ENCODE measurements at places on chromosomes 2 and 18. TPM values are rescaled to one million over a fixed set of nuclear protein-coding genes. Genes with fewer than 3 reads are reported as not detected.
A peak's percentile ranks its signal among the peaks of the same experiment; 100 is the strongest.

DNA sequence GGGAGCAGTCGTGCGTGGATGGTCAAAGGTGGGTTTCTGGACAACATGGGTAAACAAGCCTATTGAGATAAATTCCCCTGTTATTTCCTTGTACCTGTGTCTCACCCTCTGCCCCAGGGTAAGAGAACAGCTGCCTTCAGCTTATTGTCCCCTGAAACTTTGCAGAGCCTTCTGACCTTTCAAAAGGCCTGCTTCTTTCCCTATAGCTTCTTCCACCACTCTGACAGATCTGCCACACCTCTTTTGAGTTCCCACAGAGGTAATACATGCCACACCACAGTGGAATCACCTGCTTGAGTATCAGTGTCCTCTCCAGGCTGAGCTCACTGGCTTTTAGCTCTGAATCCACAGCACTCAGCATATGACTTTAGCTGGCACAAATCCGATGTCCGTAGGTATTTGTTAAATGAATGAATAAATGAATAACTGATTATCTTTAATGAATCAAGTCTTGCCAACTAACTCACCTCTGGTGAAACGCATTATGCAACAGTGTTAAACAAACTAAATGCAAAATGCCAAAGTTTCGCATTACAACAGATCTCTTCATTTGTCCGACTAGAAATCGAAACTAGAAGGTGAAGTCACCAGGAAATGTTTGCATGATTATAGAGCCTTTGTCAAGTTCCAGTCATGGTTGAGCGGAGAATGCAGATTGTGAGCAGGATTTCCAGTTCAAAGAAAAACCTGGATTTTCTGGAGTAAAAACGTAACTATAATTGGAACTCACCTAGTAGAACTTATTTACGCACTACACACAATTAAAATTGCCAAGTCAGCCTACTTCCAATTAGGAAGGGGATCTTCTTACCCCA is 16.4 kb downstream of the DYNAP start:
- peak; percentile 27 for DNase-seq

- peak; percentile 67 for DNase-seq
These were observed 24.0 kb upstream of the TMEM37 start for GRCh38 chr2:119407430-119408220.

SOX11 gene
- polyA plus RNA-seq = not detected

DNA sequence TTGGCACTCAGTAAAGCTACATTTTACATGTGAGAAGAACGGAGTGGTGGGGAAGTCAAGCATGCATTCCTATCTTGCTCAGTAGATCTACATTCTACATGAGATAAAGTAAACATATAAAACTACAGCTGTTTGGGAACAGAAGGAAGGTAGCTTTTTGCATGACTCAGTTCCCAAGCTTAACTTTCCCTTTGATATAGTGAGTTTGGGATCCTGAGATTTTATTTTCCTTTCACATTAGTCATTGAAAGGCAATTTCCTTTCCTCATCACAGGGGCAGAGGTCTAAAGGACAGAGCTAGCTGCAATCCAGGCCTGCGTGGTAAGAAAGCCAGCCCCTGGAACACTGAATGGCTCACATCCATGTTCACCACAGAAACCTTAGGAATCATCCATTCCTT is 257.2 kb downstream of the SRBD1 start:
- DNase-seq = peak; percentile 97

ABCB6 gene
- 35.1 TPM for polyA plus RNA-seq

FOXI3 gene
- polyA plus RNA-seq = not detected

DNA sequence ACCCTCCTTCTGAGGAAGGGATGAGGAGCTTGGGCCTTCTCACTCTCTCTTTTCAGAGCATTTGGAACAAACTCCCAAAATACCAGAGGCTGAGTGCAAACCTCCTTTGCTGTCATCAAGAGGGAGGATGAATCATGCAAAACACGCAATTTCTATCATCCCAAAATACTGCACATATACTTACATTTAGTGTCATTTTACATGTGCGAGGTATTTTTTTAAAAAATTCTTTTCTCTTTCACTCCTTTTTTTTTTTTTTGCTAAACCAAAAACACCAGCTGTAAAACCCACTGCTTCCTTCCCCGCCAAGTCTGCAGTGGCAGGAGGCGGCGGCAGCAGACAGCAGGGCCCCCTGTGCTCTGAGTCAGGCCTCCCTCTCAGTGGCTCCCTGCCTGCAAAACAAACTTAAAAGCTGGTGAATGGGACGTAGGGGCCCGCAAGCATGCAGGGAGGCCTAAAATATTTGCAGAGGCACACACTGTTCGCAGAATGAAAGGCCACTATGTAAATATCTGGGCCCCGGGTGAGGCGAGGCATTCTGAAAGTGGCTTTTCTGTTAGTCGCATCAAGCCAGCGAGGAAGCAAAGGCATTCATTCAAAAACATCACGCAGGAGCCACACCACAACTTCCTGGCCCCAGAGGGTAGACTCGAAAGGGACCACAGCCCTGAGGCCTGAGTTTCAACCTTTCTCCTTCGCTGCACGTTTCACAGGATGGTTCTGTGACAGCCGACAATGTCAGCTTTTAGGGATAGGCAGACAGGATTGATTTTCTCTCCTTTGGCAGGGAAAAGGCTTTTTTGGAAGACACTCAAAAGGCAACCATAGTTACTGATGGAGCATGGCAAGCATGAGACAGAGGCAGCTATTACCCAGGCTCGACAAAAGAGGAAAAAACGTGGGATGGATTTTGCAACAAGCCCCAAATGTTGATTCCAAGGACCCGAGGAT is 73.4 kb downstream of the ACTR2 start:
- no peak for DNase-seq

GRCh38 chr2:133194362-133194655 is 374.0 kb downstream of the NCKAP5 start:
- no peak for DNase-seq

SERPINB2 gene
- 2.5 TPM for polyA plus RNA-seq

HNMT gene
- polyA plus RNA-seq = 8.6 TPM

DNA sequence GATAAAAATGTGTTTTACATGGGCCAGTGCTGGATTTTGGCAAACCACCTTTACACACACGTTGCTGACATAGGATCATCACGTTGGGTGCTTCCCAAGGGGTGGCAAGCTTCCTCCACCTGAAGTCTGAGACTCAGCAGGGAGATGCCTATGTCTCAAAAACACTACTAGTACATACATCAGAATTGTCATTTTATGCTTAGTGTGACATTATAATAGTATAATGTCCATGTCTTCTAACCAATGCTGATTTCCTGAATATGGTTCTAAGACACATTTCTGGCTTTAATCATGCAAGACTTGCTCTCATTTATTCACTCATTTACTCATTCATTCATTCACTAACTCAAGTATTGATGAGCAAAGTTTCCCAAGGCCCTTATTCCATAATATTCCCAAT is 322.3 kb downstream of the LNPK start:
- no peak for DNase-seq

GRCh38 chr2:200350850-200351285 is 44.4 kb downstream of the SPATS2L start:
- DNase-seq = no peak

NR4A2 gene
- 1.4 TPM for polyA plus RNA-seq

CHRND gene
- polyA plus RNA-seq = not detected

- no peak for DNase-seq
These were observed 17.9 kb upstream of the EHBP1 start for GRCh38 chr2:62687636-62688035.

- DNase-seq = no peak
These were observed 42.1 kb upstream of the EVA1A start for GRCh38 chr2:75602724-75603342.

DNA sequence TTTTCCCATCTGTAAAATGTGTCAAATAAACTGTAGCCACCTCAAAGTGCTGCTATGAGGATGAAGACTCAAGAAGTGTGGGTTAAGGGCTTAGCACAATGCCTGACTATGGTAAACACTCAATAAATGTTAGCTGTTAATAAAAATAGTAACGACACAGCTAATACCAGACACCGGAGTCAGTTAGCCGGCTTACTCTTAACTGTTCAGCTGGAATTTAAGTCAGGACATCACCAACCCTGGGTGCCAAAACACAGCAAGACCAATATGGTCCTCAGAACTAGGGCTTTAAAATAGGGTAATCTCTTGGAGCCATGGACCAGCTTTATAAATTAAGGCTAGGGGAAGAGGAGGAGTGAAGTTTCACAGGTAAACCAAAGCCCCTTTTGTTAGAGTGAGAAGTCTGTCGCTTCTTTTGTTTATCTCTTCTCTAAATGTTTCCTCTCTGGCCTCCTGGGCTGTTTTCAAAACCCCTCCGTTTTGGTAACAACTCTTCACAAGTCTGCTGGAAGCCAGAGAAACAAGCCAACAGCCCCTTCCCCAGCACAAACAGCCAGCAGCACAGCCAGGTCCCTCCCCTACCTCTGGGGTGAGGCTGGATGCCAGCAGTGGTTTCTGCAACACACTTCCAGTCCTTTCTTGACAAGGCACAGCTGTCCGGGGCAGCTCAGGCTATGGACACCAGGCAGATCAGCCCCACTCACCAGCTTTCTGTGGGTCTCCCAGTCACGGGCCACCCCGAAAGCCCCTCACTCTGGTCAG is 13.8 kb upstream of the FZD7 start:
- DNase-seq = no peak

DNA sequence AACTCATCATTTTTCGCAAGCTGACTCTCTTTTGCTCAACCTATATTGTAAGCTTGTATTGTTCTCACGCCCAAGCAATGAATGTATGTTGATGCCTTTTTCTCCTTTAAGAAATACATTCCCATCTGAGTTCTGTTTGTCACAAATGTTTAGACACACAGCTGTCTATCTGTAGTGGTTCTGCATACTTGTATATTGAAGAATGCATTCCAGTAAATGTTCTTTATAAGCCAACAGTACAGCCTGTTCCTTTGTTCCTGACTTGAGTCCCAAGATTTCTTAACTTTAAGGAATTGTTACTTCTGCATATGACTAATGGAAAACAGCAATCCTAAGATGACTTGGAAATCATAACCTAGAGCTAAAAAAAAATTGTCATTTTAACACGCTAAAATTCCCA is 849.1 kb upstream of the POU3F3 start:
- DNase-seq = no peak

PSD4 gene
- polyA plus RNA-seq = 0.01 TPM

GRCh38 chr2:215428060-215428910 is 7.6 kb downstream of the FN1 start:
- peak; percentile 8 for DNase-seq

LRP1B gene
- polyA plus RNA-seq = 0.03 TPM

GRCh38 chr2:127844973-127845372 is 13.0 kb downstream of the POLR2D start:
- no peak for DNase-seq

DGKD gene
- polyA plus RNA-seq = 10.4 TPM

DNA sequence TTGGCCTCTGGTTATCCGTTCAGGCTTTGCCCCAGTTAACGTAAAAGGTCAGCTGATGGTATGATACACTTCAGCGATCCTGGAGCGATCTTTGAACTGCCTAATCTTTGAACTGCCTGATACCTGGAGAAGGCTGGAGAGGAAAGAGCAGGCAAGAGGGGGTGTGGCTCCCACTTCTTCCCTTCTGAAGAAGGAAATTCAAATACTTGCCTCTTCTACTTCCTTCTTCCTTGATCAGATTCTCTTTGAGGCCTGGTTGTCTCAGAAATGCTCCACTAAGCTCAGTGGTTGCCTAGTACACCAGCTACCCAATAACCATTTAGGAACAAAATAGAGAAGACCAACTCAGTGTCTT is 619 bp downstream of the GALM start:
- DNase-seq = no peak

GRCh38 chr2:43360137-43360536 is 133.7 kb upstream of the ZFP36L2 start:
- no peak for DNase-seq

DNA sequence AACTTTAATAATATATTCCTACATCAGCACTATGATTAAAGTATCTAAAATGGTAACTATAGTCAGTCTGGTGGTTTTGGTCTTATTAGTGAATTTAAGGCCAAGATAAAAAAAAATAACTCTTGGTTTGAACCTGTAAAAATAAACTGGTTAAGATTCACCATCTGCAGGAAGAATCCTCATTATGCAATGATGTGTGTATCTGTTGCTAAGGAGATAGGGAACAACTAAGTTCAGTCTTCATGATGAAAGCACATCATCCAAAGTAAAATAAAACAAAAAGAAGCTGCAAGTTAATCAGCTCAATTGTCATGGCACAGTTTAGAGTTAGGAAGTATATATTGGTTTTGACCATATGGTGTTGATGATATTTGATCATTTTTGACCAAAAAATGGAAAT is 466.0 kb downstream of the NYAP2 start:
- DNase-seq = no peak

DNA sequence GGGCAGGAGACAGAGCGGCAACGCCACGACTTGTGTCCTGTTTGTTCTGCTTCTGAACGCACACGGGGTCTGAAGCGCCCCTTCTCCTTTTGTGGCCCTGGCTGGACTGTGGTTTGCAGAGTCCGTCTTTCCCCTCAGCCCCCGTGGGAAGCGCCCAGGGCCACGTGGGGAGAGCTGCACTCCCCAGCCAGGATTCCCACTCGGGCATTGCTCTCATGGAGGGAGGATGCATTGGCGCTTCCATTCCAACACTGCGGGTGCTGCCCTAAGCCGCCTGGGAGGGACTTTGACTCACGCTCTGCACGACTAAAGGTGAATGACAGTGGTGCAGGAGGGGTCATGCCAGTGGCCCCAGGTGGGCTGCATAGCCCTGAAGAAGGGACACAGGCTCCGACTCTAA is 52.5 kb downstream of the TIMM21 start:
- DNase-seq = no peak

GRCh38 chr2:64086347-64087082 is 57.7 kb downstream of the PELI1 start:
- no peak for DNase-seq

- DNase-seq = no peak
These were observed 196.4 kb upstream of the PXDN start for GRCh38 chr2:1940679-1941078.

- no peak for DNase-seq
These were observed 114.7 kb downstream of the KCNF1 start for GRCh38 chr2:11026286-11026921.

GRCh38 chr2:44777537-44777936 is 164.0 kb upstream of the SIX3 start:
- no peak for DNase-seq

DNA sequence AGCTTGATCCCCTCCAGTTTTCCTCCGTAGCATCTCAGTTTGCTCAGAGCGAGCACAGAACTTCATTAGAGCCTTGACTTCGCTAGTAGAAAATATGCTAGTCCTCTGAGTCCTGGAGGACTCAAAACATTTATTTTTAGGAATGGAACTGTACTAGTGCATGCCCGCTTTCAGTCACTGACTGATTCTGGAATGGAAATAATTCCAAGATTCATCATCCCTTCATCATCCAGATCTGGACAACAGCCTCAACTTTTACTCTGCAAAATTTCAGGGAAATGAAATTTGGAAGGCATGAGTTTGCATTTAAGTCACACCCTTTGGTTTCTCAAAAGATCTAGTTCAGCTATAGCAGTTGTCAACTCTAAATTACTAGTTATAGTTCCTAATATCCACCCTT is 304.6 kb downstream of the XIRP2 start:
- DNase-seq = no peak

- DNase-seq = no peak
These were observed 34.8 kb downstream of the GPATCH11 start for GRCh38 chr2:37119157-37119556.

All from endothelial cell of umbilical vein (primary cell).